Left colon (tissue), 2 donors: ENCODE measurements at places on chromosomes 3 and 15.
A peak's percentile ranks its signal among the peaks of the same experiment; 100 is the strongest.

- no peak for DNase-seq
Measured at GRCh38 chr3:194631696-194632095, 1.5 kb downstream of the TMEM44 start.

GRCh38 chr3:49940667-49941249 lies 808 bp downstream of the RBM6 start:
- no peak for DNase-seq

GRCh38 chr3:175692256-175692655 lies 833.1 kb downstream of the NAALADL2 start:
- DNase-seq, result no peak

DNA sequence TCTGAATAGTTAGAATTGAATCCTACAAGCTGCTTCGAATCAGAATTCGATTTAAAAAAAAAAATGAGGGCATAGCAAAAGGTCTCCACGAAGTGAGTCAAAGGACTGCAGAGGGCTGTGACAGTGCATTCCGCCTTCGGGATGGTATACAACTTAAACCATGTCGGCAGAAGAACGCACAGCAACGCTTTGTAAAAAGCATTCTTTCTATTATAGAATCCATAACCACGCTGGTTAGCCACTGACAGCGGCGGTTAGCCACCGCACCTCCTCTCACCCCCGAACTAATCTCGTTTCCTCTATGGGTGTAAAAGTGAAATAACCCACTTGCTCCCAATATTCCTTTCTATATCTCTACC lies 664 bp upstream of the PIK3CA start:
- no peak for DNase-seq

DNA sequence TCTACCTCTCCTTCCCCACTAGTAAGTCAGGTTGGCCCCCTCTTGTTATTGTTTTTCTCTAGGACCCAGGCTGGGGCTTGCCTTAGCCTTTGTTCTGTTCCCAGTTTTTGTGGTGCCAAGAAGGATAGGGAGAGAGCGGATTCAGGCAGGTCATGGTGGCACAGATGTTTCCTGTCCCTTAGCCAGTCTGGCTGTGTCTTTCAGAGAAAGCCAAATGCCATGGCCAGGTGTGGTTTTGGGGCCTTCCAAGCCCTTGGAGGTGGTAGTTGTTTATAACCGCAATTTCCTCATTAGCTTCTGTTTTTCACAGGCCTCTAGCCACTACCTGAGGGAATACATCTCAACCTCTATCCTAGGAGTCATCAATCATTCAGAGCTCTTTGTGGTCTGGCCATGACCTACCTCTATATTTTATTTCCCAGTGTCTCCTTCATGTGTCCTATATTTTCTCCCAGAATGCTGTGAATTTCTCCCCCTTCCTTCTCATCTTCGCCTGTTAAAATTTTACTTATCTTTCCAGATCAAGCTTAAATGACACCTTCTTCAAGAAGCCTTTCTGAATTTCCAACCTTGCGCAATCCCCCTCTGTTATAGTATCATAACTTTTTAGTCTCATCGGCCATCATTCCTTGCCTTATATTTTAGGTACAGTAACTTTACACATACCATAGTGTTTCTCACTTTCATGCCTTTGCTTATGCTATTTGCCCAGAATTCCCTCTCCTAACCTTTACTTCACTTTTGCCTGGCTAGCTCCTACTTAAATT lies 38.2 kb downstream of the TIMP4 start:
- DNase-seq, result no peak

DNA sequence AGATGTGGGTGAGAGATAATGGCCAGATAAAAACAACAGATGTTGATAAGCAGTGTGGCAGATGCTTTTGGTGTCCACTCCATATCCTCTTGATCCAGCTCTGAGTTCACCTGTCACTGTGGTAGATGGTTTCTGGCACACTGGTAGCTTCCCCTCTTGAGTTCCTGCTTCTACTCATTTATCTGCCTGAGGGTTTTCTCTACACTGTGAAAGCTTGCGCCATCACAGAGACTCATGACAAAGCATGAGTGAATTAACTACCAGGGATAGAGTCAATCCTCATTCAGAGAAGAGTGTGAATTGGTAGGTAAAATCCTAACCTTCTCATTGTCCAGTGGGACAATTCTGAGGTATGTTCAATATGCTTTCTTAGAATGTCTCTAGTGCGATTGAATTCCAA lies 50.0 kb upstream of the ARHGEF26 start:
- no peak for DNase-seq

DNA sequence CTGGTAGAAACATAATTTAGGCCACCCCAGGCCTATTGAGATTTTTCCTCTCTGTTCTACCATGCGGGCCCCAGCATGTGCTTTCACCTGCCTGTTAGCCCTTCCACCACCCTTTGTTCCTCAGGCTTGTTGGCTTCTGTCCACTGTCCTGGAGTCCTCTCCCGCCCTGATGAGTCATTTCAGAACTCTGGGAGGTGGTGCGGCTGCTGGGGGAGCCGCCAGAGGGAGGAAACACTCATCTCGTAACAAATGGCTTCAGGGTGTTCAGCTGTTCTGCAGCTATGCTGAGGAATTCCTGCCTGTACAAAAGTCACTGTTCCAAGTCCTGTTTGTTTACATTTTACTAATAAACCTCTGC lies 36.3 kb downstream of the LRTM1 start:
- peak; percentile 67 for DNase-seq

DNA sequence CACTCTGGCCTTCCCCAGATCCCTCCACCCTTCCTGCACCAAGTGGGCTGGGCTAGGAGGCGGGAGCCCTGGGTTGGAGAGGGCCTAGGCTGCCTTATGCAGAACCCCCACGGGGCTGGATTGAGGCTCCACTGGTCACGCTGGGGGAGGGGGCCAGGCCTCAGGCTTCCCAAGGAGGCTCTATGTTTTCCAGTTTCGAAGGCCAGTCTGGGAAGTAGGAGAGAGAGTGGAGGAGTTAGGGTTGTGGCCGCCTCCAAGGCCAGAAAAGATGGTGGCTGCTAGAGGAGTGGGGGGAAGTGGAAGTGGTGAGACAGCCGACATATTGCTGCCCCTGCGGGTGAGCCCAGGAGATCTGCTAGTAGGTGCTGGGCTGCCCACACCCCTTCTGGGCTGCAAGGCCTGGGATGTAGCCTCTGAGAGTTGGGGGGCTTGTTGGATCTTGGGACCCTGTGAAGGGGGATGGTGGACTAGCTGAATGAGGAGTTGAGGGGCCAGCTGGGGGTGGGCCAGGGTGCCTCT lies 1.2 kb downstream of the GNAI2 start:
- no peak for DNase-seq

- no peak for DNase-seq
Measured at GRCh38 chr15:57319226-57319918, 56.9 kb upstream of the CGNL1 start.

- DNase-seq, result no peak
Measured at GRCh38 chr3:39407259-39407629, 724 bp downstream of the RPSA start.

DNA sequence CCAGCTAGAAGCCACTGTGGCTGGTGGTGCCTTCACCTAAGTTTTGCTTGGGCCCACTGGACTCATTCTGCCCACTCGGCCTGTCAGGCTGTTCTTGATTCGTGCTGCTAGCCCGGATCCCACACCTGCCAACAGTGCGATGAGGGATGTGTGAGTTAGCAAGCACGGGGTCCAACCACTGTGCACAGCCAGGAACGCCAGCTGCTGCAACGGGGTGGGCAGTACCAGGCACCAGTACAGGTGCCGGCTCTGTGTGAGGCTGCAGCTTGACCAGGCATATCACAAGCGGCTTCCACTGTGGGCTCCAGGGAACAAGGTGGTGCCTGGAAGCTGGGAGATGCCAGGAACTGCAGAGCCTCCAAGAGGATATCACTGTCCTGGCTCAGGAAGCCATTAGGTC lies 481.2 kb downstream of the OTOL1 start:
- no peak for DNase-seq

GRCh38 chr15:87604857-87605446 lies 651.6 kb downstream of the NTRK3 start:
- no peak for DNase-seq

- DNase-seq, result no peak
Measured at GRCh38 chr3:139340784-139341183, 3.0 kb upstream of the MRPS22 start.

- DNase-seq, result no peak
Measured at GRCh38 chr3:172047567-172048115, 8.3 kb downstream of the FNDC3B start.

DNA sequence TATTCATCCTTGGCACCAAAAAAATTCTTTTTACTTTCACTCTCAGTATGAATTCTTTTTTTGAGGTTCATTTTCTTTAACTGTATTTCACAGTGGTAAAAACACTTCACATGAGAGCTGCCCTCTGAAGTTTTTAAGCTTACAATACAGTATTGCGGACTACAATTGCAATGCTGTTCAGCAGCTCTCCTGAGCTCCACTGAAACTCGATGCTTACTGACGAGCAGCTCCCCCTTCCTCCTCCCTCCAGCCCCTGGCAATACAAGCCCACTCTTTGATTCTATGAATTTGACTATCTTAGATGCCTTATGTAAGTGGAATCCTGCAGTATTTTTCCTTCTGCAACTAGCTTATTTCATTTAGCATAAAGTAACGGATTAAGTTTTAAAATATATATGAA lies 183.4 kb downstream of the ADAMTS17 start:
- DNase-seq, result no peak

- DNase-seq, result no peak
Measured at GRCh38 chr3:113802795-113803455, 35.7 kb upstream of the GRAMD1C start.

GRCh38 chr3:177904621-177905020 lies 631.6 kb upstream of the KCNMB2 start:
- DNase-seq, result no peak

DNA sequence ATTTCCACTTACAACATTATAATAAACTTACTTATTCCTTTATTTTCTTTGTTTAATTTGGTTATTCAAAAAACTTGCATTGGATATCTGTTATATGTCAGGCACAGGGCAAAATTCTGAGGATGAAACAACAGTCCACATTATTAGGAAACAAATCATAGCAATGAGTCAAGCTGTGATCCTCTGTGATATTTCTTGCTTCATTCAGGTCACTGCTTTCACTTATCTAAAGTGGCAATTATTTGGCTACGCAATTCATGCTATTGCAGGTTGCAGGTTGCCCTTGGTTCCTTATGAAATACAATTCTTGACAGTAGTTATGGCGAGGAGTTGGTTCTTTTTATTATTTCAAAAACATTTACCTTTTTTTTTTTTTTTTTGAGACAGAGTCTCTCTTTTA lies 66.4 kb upstream of the CNTN6 start:
- DNase-seq, result no peak

DNA sequence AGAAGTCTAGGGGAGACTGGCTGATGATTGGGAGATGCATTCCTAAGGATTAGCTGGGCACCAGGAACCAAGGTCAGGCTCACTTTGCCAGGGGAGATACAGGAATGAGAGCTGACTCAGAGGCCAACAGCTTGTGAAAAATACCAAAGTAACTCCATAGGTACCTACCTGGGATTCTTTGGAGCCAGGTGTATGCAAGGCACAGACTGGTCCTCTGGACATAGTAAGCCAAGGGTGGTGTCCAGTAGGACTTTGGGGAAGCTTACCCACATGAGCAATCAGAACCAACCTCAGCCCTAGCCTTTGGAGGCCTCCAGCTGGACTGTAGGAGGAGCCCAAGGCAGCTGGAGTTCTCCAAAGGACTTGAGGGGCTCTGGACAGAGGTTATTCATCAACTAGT lies 47.5 kb downstream of the CRYGS start:
- no peak for DNase-seq

DNA sequence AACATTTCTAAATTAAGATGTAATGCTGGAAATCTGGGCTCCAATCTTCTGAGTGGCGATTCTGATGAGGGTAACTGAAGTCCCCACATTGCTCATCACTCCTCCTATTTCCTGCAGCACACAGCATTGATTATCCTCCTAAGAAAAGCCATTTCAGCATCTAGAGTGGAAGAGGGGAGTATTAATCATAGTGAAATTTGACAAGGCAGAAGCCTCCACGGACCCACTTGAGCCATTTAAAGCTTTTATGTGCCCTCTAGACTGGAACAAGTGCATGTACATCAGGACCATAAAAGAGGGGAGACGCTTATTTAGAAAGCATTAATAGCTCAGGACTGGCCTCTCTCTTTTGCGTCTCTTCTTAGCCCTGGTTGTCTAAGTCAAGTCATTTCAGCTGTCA lies 25.8 kb downstream of the AQP9 start:
- no peak for DNase-seq

- no peak for DNase-seq
Measured at GRCh38 chr15:96332637-96333121, 2.2 kb downstream of the NR2F2 start.

GRCh38 chr3:100230710-100231109 lies 30.1 kb upstream of the TBC1D23 start:
- no peak for DNase-seq

- no peak for DNase-seq
Measured at GRCh38 chr3:170909129-170909903, 879 bp upstream of the EIF5A2 start.

GRCh38 chr3:47057212-47057671 lies 77.8 kb downstream of the NBEAL2 start:
- no peak for DNase-seq

DNA sequence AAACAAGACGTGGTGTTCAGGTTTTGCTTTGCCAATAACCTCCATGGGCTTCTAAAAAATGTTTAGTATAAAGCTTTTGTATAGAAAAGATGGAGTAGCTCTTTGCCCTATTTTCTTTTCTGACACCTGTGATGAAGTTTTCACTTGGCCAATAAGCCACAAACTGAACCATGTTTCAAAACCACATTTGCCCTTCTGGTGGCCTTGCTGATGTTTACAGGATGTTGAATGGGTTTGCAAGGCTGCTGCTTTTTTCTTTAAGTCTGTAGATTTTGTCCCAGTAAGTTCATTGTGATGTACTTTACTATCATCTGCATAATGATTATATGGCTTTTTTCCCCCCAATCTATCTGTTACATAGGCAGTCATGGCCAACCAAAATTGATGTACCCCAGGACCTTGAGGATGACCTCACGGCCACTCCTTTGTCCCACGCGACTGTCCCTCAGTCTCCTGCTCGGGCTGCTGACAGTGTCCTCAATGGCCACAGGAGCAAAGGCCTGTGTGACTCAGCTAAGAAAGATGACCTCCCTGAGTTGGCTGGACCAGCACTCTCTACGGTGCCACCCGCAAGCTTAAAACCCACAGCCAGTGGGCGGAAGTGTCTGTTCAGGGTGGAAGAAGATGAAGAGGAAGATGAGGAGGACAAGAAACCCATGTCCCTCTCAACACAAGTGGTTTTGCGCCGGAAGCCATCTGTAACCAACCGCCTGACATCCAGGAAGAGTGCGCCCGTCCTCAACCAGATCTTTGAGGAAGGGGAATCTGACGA lies 60.8 kb downstream of the SNRK start:
- DNase-seq, result no peak

- DNase-seq, result no peak
Measured at GRCh38 chr3:124063197-124063909, 71.4 kb upstream of the ROPN1 start.

GRCh38 chr3:81769299-81769698 lies 7.9 kb upstream of the GBE1 start:
- no peak for DNase-seq

- no peak for DNase-seq
Measured at GRCh38 chr3:106018929-106019550, 150.2 kb upstream of the CBLB start.

DNA sequence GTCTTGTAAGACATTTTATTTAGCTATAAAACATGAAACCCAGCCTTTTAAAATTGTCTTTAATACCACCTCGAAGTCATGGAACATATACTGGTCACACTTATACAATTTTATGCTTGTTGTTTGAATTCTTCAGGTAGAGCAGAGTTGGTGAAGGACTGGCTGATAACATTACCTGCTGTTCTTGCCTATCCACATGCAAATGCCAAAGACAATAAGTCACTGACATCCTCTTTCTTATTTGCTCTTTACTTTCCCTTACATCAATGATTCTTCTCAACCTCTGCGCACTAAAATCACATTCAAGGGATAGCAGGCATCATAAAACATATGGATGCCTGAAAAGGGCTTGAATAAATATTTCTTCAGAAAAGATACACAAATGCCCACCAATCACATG lies 392.5 kb upstream of the ATP11B start:
- DNase-seq, result no peak
